ENCODE measurements at places on chromosomes 13 and 19. TPM values are rescaled to one million over a fixed set of nuclear protein-coding genes. Genes with fewer than 3 reads are reported as not detected.

TUBB4A gene
- total RNA-seq: 8.7 TPM

DNA sequence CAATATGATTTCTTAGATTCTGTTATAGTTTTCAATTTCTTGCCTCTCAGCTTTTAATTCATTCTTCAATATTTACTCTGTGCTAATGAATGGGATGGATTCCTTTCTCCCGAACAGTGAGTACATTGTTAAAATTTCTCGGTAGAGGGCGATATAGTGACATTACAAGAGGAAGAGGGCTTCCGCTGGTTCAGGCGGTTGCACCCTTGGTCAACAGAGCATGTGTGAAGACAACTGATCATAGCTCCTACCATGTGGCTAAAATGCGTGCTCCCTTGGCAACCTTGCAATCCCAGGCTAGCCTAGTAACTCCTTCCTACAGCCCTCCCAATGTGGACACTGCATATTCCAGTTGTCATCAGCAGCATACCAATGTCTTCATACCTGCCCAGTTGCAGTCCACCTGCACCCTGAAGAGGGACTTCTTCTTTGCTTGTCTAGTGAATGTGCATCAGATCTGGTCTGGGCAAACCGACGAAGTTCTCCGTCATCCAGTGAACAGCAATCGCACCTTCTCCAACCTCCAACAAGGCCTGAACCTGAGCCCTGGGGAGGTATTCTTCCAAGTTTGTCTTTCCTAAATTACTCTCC lies 653.0 kb upstream of the GPC6 start:
- H3K4me1 ChIP-seq: no peaks in the 10 kb centered on the region
- no peaks in the 10 kb centered on the region for H3K36me3 ChIP-seq
- DNase-seq: no peak
- no peak overlapping the region for H3K27ac ChIP-seq
- H3K4me3 ChIP-seq: no peak overlapping the region
- H3K27me3 ChIP-seq: no peaks in the 10 kb centered on the region

DNA sequence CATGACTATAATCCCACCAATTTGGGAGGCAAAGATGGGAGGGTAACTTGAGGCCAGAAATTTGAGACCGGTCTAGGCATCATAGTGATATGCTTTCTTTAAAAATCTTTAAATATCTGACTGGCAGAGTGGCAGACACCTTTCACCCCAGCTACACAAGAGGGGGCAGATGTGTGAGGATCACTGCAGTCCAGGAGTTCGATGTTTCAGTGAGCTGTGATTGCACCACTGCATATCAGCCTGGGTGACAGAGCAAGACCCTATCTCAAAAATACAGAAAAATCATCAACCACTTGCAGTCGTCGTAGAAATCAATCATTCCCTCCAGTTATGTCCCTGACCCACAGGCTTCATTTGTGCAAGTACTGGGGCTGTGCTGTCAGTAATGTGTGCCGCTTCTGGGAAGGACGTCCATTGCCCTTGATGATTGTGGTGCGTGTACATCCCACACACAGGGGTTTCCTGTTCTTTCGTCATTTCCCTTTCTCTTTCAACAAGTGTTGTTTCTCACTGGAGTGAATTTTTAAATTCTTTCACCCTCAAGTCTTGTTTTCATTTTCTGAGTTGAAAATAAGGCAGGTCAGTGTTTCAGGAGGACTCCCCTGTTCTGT lies 1.4 kb downstream of the LGALS14 start:
- H3K36me3 ChIP-seq: peaks cover 7% of the 10 kb centered on the region
- peak overlapping the region; percentile 65 for H3K4me3 ChIP-seq
- H3K27me3 ChIP-seq: peaks cover 14% of the 10 kb centered on the region
- peak overlapping the region; percentile 53 for H3K27ac ChIP-seq

DNA sequence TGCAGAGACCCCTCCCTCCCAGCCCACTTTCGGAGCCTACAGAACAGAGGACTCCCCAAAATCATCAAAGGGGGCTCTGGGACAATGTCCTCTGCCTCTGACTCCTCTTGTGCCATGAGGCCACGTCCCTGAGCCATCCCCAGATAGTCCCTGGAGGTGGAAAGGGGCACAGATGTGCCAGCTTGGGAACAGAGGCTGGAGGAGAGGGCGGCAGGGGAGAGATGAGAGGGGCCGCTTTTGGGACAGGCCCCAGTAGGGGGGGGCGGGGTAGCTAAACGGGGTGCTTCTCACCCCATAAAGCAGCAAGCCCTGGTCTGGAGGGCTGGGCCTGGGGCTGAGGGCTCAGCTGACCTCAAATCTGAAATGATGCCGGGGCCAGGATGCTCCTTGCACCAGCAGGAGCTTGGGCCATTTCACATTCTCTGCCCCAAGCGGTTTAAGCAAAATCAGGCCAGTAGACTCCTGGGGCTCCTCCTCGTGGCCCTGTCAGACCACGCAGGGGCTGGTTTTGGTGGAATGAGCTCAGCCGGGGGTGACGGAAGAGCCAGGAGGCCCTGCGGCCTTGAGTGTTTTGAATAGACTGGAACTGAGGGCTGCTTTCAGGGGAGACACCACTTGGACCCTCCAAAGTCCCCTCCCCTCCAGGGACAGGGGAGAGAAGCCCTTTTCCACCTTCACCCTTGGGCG lies 27.1 kb downstream of the ONECUT3 start:
- no peak overlapping the region for H3K4me3 ChIP-seq
- H3K27ac ChIP-seq: no peak overlapping the region
- H3K27me3 ChIP-seq: peaks cover 64% of the 10 kb centered on the region

HS6ST3 gene
- not detected for total RNA-seq

CD22 gene
- 44.5 TPM for total RNA-seq

HIPK4 gene
- not detected for total RNA-seq

DNA sequence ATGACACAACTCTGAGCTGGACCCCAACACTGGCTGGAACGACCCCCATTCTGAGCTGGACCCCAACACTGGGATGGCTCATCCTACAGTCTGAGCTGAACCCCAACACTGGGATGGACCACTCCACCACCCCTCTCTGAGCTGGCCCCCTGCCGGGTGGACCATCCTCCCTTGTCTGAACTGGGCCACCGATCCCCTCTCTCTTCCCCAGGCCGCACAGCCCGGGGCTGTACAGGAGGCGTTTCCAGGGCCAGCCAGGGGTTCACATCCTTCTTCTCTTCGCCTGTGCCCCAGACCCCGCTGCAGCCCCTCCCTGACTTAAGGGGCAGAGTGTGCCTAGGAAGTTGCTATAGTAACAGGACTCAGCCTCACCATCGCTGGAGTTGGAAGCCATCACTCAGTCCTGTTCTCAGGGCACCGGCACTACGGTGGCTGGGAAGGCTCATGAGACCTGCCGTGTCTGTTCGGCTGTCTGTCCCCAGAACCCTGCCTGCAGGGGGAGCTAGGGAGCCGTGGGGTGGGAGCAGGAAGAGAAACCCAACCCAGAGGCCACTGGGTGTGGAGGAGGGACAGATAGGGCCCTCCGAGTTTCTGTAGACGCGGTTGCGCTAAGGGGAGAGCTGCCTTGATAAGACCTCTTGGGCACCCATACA lies 3.7 kb downstream of the PRKACA start:
- H3K4me3 ChIP-seq: peak overlapping the region; percentile 29
- no peaks in the 10 kb centered on the region for H3K27me3 ChIP-seq
- DNase-seq: peak; percentile 57
- peaks cover 50% of the 10 kb centered on the region for H3K4me1 ChIP-seq
- H3K27ac ChIP-seq: no peak overlapping the region

UGGT2 gene
- 0.65 TPM for total RNA-seq

DNA sequence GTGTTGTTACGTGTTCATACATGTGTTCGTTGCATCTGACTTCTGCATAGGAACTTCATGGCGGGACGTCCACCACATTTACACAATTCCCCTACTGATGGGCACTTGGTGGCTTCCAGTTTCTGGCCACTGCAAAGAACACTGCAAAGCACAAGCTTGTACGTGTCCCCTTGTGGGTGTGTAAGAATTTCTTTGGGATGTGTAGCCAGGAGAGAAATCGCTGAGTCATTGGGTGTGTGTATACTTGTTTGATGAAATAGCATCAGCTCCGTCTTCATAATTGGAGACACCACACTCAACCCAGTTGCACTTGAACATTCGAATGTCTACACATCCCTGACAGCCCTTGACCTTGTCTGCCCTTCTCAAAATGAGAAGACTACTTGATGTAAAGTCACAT lies 19.2 kb downstream of the KLK5 start:
- DNase-seq: no peak
- H3K27ac ChIP-seq: no peak overlapping the region
- peaks cover 38% of the 10 kb centered on the region for H3K27me3 ChIP-seq
- H3K4me3 ChIP-seq: no peak overlapping the region

DNA sequence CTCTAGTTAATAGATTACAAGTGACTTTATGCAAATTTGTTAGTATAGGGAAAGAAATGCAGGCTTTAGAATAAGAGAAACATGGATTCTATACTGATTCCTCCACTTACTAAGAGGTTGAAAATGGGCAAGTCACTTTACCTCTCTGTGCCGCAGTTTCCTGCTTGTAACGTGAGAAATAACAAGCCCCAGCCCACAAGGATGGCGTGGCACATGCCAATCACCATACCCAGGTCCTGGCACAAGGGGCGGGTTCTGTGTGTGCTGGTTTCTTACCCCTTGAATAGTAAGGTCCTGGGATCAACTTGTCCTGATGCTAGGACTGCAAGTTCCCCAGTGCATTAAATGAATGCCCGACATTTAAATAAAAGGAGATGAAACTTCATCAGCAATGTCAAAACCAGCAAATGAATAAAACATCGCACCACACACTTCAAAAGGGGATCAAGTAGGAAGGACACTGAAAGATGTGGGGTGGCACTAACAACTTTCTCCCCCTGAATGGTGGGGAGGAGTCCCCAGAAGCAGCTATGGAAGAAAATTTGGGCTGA lies 7.9 kb upstream of the SIGLEC9 start:
- H3K27ac ChIP-seq: no peak overlapping the region
- no peaks in the 10 kb centered on the region for H3K27me3 ChIP-seq
- peak; percentile 49 for DNase-seq
- no peaks in the 10 kb centered on the region for H3K36me3 ChIP-seq

ZNF681 gene
- total RNA-seq: 7.0 TPM

DNA sequence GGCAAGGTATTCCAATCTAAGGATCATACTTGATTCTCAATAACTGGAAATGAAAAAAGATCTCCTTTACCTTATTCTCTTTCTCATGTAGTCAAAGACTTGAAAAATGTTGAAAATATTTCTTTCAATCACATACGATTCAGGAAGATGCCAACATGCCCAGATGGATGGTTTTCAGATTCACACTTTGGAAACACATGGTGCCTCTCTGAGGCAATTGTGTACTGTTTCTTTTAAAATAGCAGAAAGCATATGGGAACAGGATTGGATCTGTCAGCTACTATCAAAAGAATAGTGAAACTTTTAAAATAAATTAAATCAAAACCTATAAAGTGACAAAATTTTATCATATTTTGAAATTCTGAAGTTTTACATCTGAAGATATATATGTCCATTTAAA lies 222.4 kb downstream of the SPRY2 start:
- H3K36me3 ChIP-seq: no peaks in the 10 kb centered on the region
- H3K4me1 ChIP-seq: no peaks in the 10 kb centered on the region
- no peak for DNase-seq
- no peaks in the 10 kb centered on the region for H3K27me3 ChIP-seq
- H3K4me3 ChIP-seq: no peak overlapping the region

YJU2 gene
- total RNA-seq: 32.7 TPM

SLC25A41 gene
- total RNA-seq: 0.16 TPM

- H3K4me1 ChIP-seq: peaks cover 32% of the 10 kb centered on the region
- no peaks in the 10 kb centered on the region for H3K27me3 ChIP-seq
- peaks cover 5% of the 10 kb centered on the region for H3K36me3 ChIP-seq
- peak; percentile 61 for DNase-seq
- H3K27ac ChIP-seq: no peak overlapping the region
- H3K4me3 ChIP-seq: peak overlapping the region; percentile 89
Observed at GRCh38 chr19:1028062-1028926, 1.9 kb downstream of the CNN2 start.

PRTN3 gene
- not detected for total RNA-seq

CPAMD8 gene
- 0.28 TPM for total RNA-seq

ERICH4 gene
- total RNA-seq: not detected

DNA sequence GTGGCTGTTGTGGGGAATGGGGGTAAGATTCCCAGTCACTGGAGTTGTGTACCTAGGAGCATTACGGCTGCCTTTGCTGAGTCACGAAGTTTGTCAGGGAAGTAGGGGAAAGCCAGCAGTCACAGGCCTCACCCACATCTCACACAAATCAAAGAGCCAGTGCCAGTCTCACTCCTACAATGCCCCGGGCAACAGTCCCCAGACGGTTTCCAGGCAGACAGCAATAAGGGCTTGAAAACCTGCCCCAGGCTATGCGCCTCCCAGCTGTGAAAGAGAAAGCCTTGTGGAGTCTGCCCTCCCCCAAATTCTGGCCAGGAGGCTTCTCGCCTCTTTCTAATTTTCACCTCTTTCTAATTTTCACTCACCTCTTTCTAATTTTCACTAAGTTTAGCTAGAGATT lies 142.3 kb upstream of the EDNRB start:
- no peaks in the 10 kb centered on the region for H3K27me3 ChIP-seq
- peaks cover 7% of the 10 kb centered on the region for H3K36me3 ChIP-seq
- no peaks in the 10 kb centered on the region for H3K4me1 ChIP-seq
- no peak for DNase-seq

Measured in activated T-cell treated with anti-CD3 and anti-CD28 coated beads, Interleukin-2, amount 50 U/mL, for 72 hours (primary cell).